ENCODE measurements at places on chromosomes 2 and 18.
A peak's percentile ranks its signal among the peaks of the same experiment; 100 is the strongest.

DNA sequence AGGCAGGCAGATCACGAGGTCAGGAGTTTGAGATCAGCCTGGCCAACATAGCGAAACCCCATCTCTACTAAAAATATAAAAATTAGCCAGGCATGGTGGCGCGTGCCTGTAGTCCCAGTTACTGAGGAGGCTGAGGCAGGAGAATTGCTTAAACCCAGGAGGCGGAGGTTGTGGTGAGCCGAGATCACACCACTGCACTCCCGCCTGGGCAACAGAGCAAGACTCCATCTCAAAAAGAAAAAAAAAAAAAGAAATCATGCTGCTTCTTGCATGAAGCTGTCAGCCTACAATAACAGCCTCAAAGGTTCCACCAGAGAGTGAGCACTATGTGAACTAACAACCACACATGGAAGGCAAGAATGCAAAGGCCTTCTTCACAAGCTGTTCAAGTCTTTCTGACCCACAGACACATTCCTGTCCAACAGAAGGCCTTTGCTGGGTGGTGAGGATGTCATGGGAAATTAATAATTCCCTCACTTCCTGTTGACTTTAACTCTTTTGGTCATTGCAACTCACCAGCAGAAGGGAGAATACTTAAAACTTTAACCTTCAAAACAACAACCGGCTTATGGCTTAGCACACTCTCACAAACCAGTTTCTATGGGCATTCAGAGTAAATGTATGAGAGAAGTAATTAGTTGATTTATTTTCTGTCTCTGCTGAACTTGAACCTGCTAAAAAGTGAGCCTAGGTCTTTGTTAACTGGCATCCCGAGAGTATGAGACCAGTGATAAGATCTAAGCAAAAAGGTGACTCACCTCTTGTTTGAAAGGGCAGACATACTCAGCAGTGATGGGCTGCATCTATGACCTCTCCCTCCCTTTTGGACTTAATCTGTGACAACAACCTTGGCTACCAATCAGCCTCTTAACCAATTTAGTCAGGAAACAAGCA is 11.8 kb downstream of the PLEKHM3 start:
- no peak for DNase-seq

DNA sequence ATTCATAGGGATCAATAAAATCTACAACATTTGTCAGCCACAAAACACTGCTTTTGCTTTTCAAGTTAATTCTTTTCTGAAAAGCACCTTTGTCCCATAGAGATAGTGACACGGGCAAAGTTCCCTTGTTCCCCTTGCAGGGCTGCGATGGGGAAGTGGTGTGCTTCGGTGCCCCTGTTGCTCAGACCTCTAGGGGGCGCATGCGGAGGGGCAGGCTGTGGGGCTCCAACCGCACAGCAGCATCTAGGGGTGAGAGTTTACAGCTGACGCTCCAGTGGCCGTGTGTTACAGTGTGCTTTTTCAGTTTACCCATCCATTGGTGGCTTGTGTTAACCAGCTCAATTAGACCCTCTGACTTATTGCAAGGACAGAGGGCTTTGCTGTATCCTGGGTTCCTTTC is 1432.2 kb upstream of the ACVR2A start:
- DNase-seq, result no peak

DNA sequence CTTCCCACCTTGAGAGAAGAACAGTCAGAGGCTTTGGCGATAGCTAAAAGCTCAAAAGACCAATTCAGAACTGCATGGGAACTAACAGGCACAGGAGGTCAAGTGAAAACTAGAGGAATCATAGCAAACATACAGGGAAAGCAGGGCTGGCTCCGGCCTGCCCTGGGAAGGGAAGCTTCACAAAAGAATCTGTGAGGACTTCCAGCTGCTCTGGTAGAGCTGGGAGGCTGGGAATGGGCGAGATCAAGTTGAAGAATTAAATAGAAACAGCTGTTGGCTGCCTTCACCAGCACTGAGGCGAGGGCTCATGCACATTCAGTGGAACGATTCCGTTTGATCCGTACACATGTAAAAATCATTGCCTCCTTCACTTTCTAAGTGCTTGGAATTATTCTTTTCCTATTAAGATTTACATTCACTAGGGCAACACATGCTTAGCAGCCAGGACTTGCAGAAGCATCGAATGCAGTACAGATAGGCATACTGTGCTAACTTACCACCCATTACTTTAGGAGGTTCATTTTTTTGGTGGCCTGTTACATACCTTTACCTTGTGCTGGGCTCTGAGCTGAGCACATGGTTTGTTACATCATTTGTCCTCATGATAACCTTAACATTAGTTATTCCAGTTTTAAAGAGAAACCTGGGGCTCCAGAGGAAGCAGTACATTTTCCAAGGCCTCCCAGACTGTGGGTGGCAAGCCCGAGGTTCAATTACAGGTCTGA is 125.4 kb upstream of the RNF152 start:
- DNase-seq, result peak; percentile 88

GRCh38 chr2:39142904-39143605 is 22.2 kb upstream of the SOS1 start:
- no peak for DNase-seq

DNA sequence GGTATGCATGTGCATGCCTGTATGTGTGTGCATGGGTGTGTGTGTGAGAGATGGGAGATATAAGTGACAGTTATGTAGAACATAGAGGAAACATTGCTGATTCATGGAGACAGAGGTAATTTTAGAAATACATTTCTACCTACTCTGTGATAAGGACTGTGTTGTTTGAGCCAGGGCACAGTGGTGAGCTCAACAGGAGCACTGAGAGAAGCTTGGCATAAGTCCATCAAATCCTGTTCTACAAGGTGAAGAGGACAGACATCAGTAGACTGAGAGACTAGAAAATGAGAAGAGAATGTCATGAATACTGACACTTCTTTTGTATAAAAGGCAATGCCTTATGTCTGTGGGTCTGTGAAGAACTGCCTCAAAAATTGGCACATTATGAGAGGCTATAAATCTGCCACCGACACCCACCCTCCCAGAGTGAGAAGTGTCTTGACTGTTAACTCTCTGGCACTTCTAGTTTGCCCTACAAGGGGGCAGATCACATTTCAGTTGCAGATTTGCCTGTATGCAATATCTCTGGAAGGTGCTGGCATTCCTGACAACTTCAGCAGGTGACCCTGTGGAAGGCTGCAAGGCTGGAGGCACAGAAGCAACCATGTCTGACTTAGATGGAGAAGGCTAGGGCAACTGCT is 962.3 kb upstream of the NRXN1 start:
- no peak for DNase-seq

DNA sequence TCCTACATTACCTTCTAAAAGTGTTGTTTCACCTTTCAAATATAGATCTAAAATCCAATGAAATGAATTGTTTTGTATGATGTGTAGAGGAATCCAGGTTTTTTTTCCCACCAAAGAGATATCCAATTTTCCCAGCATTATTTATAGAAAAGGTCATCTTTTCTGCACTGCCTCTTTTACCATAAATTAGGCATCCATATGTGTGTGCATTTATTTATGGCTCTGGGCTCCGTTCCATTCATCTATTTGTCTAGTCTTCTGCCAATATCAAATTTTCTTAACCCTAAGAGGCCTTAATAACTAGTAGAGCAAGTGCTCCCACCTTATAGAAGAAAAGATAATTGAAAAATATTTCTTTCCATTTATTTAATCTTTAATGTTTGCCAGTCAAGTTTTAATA is 88.3 kb downstream of the ATAD2B start:
- DNase-seq, result no peak

DNA sequence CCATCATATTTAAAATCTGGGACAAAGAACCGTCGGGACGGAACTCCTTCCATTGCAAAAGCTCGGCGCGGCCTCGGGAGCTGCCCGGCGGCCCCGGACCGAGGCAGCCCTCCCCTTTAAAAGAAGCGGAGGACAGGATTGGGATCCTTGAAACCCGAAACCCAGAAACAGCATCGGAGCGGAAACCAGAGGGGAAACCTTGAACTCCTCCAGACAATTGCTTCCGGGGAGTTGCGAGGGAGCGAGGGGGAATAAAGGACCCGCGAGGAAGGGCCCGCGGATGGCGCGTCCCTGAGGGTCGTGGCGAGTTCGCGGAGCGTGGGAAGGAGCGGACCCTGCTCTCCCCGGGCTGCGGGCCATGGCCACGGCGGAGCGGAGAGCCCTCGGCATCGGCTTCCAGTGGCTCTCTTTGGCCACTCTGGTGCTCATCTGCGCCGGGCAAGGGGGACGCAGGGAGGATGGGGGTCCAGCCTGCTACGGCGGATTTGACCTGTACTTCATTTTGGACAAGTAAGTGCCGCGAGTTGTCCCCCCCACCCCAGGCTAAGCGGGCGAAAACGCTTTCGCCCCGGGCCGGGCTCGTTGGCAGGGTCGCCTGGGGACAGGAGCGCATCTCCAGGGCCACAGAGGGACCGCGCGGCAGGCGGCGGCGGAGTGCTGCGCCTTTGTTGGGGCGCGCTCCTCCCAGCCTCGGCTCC is at the start of gene ANTXR1:
Gene ANTXR1, plus strand, starts transcription at position 38 of the 698 bp plus-strand sequence. Its CDS starts 321 bp downstream, at position 359.
- DNase-seq, result peak; percentile 50

- no peak for DNase-seq
Observed at GRCh38 chr2:215499331-215499730, 63.5 kb upstream of the FN1 start.

DNA sequence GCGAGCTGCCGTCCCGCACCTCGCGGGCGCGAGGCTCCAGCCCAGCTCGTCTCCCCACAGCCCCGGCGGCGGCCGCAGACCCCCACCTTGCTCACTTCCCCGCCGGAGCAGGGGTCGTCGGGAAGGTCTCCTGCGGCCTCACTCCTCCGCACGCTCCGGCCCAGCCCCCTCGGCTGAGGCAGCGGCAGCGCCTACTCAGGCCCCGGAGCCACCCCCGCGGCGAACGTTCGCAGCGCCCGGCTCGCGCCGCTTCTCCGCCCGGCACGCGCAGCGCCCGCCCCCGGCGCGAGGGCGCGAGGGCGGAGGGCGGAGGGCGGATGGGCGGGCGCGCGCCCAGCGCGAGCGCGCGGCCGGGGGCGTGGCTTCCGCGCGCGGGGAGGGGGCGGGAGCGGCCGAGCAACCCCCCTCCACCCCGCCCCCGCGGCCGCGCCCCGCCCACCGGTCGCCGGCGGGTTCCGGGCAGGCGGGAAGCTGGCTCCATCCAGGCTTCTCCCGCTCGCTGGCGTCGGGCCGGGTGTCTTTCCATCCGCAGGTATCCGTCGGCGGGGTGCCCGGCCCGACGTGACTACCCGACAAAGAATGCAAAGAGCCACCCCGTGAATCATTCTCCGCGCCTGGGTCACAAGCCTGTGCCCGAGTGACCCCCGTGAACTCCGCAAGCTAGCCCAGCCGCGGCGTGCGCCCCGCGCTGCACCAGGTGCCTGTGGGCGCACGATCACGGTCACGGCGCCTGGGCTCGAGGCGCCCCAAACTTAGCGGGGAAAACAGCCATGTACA is at the start of gene DTNB:
Gene DTNB, minus strand, starts transcription at position 278 of the 777 bp plus-strand sequence. CDS start 20,917 bp downstream, outside the sequence.
- peak; percentile 38 for DNase-seq

DNA sequence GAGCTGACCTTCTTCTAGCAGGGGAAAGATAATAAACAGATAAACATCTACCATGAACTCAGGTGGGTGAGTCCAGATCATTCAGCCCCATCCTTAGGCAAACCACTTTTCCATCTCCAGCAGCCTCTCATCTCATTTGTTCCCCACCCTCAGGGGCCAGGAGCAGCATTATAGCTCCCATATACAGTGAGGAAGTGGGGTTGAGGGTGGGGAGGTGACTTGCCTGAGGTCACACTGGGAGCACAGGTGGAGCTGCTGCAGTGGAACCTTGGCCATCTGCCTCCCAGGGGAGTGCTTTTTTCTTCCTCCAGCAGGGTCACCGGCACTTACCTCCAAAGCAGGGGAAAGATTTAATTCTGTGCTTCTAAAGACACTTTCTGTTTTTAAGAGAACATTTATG is 212.5 kb upstream of the SMAD2 start:
- DNase-seq, result no peak

DNA sequence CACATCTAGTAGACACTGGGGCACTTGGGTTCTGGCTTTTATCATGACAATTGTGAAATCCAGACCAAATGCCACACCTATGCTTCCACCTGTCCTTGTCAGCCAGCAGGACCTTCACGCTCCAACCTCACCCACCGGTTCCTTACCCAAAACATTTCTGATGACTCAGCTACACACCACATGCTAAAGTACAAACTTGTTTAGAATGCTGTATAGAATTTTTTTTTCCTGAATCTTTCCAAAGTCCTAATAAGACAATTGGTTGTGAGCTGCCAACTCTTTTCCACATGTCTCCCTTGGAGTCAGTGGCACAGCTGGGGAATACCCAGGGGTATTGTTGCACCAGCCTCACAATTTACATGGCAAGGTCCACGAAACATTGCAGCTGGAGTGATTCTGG is 75.5 kb upstream of the LPIN2 start:
- no peak for DNase-seq

- DNase-seq, result no peak
Observed at GRCh38 chr2:32835148-32835547, 111.6 kb upstream of the LTBP1 start.

- no peak for DNase-seq
Observed at GRCh38 chr2:192888109-192888508, 693.4 kb upstream of the TMEFF2 start.

DNA sequence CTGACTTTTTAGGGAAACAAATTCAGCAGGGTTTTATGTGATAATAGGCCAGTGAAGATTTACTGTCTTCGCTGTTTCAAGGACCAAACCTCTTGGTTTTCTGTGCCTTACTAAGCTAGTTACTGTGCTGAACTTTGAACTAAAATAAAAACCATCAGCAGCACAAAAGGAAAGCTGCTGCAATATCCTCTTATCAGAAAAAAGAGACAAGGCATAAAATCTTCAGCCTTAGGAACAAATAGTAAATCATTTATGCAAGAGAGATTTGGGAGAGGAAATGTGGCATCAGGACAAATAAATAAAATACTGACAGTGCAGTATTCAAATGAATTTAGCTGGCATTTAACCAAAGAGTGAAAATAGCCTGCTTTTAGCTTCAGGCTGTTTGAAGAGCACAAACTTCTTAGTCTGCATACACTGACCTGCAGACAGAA is 64.1 kb upstream of the EHBP1 start:
- no peak for DNase-seq

DNA sequence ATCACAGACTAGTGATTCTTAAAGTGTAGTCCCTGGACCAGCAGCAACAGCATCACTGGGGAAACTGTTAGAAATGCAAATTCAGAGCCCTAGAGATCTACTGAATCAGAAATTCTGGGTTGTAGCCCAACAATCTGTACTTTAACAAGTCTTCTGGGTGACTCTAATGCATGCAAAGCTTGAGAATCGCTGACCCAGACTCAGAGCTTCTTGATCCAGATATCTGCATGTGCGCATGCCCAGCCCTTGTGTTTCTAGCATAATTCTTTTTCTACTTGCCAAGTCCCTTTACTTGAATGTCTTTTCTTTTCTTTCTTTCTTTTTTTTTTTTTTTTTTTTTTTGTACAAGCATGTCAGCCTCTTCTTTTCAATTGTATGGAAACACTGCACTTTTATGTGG is 60.4 kb downstream of the FIGN start:
- DNase-seq, result no peak

GRCh38 chr2:101808006-101808562 is 110.6 kb downstream of the MAP4K4 start:
- DNase-seq, result no peak

- DNase-seq, result no peak
Observed at GRCh38 chr18:55405475-55405874, 182.5 kb downstream of the TCF4 start.

GRCh38 chr2:154203206-154203605 is 331.5 kb downstream of the GALNT13 start:
- no peak for DNase-seq

Data from fibroblast of skin of left biceps (primary cell).